Stimulated activated CD8-positive, alpha-beta memory T cell treated with anti-CD3 and anti-CD28 coated beads, Interleukin-7, amount 100 ng/mL, for 1 hour (primary cell): ENCODE measurements at places on chromosomes 13 and 19.

DNA sequence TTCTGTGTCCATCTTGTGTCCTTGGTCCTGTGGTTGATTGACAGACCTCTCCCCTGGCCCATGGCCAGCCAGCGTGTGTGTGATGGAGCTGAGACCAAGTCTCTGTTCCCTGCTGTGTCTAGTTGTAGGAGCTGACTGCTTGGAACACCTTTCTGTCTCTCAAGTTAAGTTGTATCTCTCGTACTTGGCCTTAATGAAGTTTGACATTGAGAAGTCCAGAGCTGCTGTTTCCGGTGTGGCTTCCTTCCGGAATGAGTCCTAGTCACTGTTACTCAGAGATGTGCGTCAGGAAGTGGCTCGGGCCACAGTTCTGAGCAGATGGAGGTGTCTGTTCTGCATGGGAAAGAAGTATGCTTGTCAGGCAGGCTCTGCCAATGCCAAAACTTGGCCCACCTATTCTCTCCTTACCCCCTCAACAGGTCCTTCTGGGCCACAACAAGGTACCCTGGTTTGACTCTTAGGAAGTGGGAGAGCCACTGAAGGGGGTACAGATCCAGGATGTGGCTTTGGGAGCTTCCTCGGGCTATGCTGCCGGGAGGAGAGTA is 54.3 kb downstream of the GATAD2A start:
- DNase-seq: peak; percentile 43

DNA sequence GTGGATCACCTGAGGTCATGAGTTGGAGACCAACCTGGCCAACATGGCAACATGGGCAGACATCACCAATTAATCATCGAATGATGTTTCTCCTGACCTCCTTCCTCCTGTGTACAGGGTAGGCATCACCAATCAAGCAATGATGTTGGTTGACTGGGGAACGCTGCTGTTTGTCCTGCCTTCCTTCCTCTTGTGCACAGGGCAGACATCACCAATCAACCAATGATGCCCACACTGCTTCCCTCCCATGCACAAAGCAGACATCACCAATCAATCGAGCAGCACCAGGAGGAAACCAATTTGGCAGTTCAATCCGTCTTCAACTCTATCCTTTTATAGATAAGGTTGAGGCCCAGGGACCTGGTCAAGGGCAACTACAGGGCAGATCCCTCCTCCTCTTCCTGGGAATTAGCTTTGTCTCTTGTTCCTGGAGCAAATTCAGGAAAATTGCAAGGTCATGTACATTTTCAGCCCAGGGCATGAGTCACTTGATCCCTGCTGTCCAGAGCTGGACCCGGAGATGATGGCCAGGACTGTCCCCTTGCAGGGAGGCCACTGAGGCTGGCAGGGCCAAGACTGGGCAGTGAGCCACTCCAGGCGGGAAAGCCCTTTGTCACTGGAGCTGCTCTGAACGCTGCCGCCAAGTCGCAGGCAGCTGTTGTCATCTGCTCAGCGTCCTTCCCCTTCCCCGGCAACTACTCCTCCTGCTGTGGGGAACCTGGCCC is 5.3 kb upstream of the CSNK1G2 start:
- DNase-seq: no peak

GRCh38 chr19:2294687-2295335 is 12.8 kb upstream of the PEAK3 start:
- no peak for DNase-seq

GRCh38 chr13:34031610-34032009 is 213.7 kb downstream of the RFC3 start:
- no peak for DNase-seq

DNA sequence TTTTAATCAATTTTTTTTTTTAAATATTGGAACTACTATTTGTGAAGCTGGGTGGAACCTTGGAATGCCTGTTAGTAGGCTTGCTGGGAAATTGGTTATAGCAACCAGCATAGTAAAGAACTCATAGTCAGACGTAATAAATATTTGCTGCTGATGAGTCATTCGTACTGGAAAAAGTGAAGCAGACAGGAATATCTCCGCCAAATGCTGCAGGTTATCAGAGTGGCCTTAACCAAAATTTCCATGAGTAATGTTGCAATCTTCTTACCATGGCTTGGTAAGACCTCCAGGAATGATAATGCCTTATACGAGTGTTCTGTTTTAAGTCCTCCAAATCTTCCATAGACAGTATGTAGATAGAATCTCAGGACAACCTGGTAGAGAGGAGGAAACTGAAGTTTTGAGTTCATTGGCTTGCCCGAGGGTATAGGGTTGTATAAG is 34.2 kb downstream of the MBNL2 start:
- DNase-seq: no peak

DNA sequence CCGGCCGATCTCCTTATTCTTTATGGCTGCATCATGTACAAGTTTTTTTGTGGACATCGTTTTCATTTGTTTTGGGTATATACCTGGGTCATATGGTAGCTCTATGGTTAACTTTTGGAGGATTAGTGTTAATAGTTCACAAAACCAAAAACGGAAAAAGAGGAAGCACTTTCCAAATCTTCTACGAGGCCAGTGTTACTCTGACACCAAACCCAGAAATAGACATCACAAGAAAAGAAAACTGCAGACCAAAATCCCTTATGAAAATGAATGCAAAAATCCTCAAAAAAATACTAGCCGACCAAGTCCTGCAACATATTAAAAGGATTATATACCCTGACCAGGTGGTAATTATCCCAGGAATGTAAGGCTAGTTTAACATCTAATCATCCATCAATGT is 29.8 kb downstream of the ADGRE2 start:
- DNase-seq: no peak

DNA sequence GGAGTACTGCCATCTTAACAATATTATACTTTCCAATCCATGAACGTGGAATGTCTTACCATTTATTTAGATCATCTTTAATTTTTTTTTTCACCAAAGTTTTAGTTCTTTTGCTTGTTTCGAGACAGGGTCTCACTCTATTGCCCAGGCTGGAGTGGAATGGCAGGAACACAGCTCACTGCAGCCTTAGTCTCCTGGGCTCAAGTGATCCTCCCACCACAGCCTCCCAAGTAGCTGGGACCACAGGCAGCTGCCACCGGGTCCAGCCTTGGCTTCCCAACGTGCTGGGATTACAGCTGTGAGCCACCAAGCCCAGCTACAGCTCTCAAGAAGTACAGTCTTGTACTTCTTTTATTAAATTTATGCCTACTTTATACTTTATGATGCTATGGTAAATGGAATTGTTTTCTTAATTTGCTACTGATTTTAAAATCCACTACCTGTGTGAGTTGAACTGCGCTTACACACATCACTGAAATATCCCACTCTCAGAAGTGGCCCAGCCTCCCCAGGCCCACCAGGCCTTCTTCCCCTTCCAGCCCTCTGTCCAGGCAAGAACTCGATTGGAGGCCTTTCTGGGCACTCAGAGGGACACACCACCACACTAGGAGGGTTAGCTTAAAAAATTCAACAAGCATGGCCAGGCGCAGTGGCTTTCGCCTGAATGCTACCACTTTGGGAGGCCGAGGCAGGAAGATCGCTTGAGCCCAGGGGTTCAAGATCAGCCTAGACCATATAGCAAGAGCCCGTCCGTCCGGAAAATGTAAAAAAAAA is 1.0 kb upstream of the PGLS start:
- DNase-seq: no peak

GRCh38 chr19:2547721-2548120 is 71.8 kb downstream of the GADD45B start:
- DNase-seq: no peak

GRCh38 chr13:40665126-40666044 is 1.1 kb downstream of the FOXO1 start:
- peak; percentile 14 for DNase-seq

GRCh38 chr19:45623984-45624383 is 15.2 kb downstream of the EML2 start:
- DNase-seq: no peak

GRCh38 chr19:38544569-38545315 is 73.0 kb downstream of the MAP4K1 start:
- DNase-seq: no peak

DNA sequence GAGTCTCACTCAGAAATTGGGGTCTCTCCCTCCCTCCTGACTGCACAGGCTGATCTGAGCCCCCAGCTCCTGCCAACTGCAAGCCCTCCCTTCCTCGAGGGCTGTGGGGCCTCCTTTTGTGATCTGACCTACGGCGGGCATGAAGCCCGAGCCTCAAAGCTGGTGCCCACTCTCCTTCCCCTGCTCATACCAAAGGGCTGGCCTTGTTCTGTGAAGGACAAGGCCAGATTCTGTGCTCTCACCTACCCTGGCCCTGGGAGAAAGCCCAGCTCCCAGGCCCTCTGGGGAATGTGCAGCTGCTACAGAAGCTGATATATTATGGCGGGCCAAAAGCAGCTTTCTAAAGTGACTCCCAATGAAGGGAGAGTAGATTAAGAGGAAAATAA is 9.0 kb upstream of the ECH1 start:
- no peak for DNase-seq

GRCh38 chr19:17306285-17306714 is 628 bp downstream of the MRPL34 start:
- DNase-seq: no peak

- no peak for DNase-seq
These were observed 9.9 kb downstream of the STOML3 start for GRCh38 chr13:38980750-38981078.

DNA sequence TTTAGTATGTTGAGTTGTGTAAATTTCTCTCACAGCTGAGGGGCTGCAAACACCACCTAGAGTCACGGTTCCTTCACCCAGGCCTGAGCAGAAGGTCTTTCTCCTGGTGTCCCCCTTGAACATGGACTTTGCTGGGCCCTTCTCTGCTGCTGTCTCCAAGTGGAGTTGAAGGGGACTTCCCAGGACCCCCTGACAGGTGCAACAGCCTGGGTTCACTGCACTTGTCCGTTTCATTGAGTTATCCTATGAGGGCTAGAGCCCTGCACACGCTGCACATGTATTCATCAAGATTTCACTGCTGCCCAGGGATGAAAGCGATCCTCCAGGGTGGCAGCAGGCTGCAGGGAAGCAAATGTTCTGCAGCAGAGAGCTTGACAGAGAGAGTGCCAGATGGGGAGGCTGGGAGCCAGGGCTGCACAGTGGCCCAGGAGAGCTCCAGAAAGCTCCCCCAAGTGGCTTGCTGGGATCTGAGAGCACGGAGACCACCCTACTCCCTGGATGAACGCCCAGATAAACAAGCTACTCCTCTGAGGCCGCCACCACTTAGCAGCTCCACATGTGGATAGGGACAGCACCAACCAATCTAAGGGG is 10.3 kb downstream of the TMEM272 start:
- no peak for DNase-seq

DNA sequence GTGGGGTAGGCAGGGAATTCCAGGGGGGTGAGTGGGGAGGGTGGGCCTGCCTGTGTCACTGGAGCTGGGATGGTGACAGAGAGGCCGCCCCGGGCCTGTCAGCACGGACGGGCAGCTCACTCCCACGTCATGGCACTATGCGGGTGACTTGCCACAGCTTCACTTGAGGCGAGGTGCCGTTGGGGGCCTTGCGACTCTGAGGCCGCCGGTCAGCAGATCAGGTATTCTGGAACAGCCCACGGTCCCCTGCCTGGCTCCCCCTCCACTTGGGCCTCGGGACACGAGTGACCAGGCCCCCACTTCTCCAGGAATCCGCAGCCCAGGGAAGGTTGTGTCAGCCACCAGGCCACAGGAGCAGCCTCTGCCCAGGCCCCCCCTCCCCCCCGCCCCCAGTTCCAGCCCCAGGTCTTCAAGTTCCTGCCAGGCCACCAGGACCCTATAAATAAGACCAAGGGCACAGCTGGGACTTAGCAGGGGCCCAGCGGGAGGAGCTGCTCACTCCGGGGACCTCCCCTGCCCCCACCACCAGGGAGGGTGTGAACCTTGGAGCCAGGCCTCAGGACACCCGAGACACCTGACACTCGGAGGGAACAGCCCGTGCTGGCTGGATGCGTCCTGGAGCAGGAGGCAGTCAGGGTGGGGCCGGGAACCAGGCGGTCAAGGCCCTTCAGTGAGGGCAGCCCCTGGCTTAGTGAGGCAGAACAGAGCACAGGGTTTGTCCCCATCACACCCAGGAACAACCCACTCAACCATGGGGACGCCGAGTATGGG is 2.7 kb upstream of the MIDN start:
- no peak for DNase-seq

DNA sequence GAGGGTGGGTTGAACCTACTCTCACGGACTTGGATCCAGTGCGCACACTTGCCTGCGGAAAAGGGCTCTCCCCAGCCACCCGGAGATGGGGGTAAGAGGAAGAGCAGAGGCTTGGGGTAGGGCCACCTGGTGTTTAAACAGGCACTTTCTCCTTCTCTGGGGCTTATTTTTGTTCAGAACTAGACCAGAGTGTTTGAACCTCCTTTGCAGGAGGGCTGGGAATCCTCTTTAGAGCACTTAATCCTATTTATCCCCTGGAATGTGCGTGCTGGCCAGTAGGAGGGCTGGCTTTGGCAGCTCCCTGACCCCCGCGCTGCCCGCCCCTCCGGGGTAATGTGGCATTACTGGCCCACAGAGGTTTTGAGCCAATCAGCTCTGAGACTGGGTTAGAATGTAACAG is 2.0 kb downstream of the RGS9BP start:
- no peak for DNase-seq

- DNase-seq: no peak
These were observed 86.7 kb upstream of the GPR12 start for GRCh38 chr13:26847281-26847680.

DNA sequence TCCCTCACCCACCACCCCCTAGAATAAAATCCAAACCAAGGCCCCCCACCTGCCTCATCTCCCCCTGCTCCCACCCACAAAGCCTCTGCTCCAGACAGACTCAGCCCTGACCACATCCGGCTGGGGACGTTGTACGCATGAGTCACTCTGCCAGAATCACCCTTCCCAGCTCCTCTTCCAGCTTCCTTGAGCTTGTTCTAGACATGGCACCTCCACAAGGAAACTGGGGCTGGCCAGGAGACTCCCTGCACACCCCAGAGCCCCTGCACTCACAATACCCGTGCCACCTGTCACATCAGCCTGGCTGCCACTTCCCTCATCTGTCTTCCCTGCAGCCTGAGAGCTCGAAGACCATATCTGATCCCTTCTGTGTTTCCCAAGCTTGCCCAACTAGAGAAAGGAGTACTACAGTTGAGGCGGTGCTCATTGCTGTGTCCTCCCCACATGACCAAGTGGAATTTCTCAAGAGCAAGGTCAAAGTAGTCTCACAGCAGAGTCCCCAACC is 9.7 kb downstream of the DEDD2 start:
- no peak for DNase-seq

DNA sequence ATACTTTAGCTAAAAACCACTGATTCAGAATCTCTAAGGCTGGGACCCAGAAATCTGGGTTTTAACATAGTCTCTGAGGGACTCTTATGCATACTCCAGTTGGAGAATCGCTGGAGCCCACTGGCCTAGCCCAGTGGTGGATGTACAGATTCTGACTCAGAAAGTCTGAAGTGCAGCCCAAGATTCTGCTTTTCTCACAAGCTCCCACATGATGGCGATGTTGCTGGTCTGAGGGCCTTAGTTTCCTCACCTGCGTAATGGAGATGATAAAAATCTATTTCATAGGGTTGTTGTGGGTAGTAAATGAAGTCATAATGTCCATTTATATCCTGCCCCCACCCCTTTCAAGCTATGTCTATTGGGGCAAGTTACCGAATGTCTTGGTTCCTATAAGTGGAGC is 7.7 kb upstream of the CDADC1 start:
- no peak for DNase-seq
